T-helper 1 cell (primary cell): ENCODE measurements at places on chromosomes 5 and 9.

DNA sequence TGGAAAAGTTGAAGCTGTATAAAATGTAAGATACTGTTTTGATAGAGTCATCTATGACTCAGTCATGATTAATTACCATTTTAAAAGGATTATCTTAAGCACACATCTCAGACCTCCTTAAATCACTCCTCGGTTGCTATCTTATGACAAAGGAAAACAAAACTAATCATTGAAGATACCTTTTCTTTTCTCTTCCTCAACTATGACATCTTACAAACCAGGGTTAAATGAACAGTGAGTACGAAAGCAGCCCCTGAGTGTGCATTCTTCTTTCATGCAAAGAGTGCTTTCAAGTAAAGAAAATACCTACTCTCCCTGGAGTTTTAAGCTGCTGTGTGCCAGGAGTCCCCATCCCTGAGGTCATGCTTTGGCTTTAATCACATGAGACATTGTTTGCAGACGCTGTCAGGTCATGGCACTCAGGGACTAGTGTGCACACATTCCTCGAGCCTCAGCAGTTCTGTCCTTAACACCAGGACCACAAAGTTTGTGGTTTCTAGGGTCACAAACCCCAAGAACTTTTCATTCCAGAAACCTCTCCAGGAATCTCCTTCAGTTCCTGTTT lies 86.7 kb upstream of the ICE1 start:
- no peak for DNase-seq

- no peak for DNase-seq
These were observed 178.2 kb downstream of the ROR2 start for GRCh38 chr9:91771864-91772263.

DNA sequence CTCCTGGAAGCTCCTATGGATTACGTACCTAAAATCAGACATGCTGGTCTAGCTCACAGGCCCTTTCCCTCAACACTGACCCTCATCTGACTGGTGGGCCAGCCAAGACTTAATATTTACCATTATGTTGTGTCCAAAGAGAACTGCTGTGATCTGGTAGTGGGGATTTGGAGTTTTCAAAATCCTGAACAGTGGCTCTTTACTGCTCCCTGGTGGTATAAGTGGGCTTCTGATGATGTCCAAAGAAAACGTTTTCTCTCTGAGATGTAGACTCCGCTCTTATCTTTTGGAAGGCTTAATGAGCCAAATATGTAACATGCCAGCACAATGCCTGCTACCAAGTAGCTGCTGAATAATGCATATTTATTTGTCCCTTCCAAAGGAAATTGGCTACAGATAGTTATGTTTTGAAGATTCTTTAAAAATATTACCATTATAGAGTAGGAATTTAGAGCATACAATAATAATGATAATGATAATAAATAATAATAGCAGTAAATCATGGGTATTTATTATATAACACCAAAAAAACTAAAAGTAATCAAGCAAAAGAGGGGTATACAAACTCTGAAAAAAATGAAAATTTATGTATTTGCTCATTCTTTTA lies 406.6 kb upstream of the TNC start:
- DNase-seq: peak; percentile 8

- no peak for DNase-seq
These were observed 14.8 kb downstream of the PDGFRB start for GRCh38 chr5:150140830-150141229.

DNA sequence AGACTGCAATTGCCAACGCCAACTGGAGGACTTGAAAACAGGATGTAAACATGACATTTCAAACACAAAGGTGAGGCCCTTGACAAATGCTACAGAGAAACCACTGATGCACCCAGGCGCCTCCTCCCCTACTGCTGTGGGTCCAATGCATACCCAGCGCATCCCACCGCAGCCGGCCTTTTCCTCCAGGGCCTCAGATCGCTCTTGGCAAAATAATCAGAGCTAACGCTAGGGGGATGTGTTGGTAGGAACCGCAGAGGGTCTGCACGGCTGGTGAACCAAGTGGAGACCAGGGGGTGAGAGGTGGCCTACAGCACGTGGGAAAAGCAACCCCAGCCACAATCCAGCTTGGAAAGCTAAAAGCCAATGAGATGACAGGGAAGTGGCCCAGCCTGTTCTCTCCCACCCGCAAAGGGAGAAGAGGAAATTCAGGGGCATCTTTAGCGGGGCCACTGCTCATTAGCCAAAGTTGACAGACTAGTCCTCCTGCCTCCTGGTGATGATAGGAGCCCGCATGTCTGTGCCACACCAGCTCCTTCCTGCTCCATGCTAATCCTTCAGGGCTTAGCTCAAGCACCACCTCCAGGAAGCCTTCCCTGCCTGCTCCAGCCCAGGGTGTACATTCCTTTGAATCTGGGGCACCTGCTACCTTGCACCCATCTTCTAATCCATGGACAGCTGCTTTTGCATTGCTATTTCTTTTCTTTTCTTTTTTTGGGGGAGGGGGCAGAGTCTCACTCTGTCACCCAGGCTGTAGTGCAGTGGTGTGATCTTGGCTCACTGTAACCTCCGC lies 5.9 kb downstream of the FAM163B start:
- DNase-seq: no peak

GRCh38 chr9:100125910-100126309 lies 26.9 kb downstream of the INVS start:
- DNase-seq: no peak

- no peak for DNase-seq
These were observed 18.4 kb downstream of the F2RL2 start for GRCh38 chr5:76604838-76605237.

DNA sequence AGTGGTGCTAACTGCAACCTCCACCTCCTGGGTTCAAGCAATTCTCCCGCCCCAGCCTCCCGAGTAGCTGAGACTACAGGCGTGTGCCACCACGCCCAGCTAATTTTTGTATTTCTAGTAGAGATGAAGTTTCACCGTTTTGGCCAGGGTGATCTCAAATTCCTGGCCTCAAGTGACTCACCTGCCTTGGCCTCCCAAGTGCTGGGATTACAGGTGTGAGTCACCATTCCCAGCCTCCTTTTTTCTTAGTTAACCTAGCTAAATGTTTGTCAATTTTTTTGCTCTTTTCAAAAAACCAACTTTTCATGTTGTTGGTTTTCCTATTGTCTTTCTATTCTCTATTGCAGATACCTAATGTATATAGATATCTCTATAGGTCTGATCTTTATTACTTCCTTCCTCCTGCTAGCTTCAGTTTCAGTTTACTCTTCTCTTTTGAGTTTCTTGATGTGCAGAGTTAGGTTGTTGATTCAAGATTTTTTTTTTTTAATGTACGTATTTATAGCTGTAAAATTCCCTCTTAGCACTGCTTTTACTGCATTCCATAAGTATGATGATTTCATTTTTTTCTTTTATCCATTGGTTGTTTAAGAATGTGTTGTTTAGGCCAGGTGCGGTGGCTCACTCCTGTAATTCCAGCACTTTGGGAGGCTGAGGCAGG lies 32.9 kb downstream of the FGD3 start:
- DNase-seq: no peak

DNA sequence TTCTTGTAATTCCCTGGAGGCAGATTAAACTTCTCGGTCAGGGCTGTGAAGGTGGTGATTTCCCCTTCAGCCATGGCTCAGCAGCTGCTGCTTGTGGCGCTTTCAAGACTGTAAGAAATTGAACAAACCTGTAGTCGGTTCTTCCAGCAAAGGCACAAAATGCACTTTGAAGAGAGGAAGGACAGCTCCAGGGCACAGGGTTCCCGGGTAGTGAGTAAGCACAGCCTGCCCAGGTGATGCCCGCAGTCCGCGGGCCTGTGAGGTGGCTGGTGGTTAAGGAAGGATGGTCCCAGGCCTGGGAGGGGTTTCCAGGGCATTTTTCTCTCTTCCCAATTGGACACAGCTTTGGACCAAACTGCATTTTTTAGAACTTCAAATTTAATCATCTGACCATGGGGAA lies 71.8 kb downstream of the FGF1 start:
- DNase-seq: no peak

- no peak for DNase-seq
These were observed 486.2 kb downstream of the GADD45G start for GRCh38 chr9:90090997-90091396.

GRCh38 chr5:143258559-143259253 lies 144.8 kb downstream of the NR3C1 start:
- DNase-seq: no peak

- DNase-seq: no peak
These were observed 62.3 kb downstream of the ST8SIA4 start for GRCh38 chr5:100840789-100841188.

DNA sequence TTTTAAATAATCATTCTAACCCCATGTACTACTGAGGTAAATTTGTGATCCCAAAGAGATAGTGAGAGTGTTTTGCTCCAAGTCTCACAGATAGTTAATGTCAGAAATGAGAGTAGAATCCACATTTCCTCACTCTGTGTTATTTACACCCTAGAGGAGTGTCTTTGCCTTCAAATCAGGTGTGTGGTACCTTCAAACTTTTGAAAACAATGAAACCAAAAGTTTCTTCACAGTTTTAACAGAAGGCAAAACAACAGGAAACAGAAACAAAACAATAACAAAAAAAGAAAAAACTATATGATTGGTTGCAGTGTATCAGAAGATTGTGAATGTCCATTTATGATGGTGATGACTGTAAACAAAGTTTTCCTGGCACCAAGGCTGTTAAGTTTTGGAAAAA lies 85.9 kb downstream of the ERBIN start:
- no peak for DNase-seq

GRCh38 chr9:38018958-38019602 lies 49.9 kb downstream of the SHB start:
- no peak for DNase-seq

DNA sequence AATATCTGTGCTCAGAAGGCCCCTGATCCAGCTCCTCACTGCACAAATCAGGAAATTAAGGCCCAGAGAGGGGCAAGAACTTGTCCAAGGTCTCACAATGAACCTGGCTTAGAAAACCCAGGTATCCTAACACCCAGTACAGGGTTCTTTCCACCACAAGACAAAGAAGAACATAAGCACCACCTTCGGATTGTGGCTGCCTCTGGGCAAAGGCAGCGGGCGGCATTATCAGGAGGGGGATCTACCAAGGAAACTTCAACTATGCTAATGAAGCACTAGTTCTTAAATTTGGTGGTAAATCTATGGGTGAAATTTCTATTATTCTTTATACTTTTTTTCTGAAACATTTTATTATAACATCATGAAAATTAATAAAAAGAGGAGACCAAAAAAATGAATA lies 17.9 kb downstream of the ANXA6 start:
- no peak for DNase-seq

- no peak for DNase-seq
These were observed 74.8 kb downstream of the PSMB7 start for GRCh38 chr9:124340219-124341069.

GRCh38 chr9:22170556-22170955 lies 161.5 kb upstream of the CDKN2B start:
- no peak for DNase-seq

DNA sequence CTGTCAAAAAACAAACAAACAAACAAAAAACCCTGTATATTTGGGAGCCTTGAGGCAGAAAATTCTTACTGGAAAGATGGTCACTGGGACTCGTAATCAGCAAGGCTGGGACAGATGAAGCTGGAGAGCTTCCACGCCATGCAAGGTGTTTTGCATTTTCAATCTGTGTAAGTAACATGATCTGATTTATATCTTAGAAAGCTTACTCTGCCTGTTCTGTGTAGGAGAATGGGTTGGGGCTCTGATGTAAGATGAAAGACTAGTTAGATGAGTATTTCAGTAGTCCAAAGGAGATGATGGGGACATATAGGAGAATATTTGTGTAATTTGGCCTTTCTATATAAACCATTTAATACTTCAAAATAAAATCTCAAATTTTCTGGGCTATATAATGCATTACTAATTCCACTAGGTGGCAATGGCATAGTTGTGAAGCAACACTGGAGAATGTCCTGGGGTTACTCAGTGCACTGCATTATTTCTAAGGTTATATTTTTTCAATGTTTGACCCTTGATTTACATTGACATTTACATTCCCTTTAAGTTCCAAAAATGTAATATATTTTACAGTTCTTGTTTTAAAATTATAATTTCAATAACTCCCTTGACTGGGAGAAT lies 21.9 kb upstream of the FSD1L start:
- DNase-seq: no peak

DNA sequence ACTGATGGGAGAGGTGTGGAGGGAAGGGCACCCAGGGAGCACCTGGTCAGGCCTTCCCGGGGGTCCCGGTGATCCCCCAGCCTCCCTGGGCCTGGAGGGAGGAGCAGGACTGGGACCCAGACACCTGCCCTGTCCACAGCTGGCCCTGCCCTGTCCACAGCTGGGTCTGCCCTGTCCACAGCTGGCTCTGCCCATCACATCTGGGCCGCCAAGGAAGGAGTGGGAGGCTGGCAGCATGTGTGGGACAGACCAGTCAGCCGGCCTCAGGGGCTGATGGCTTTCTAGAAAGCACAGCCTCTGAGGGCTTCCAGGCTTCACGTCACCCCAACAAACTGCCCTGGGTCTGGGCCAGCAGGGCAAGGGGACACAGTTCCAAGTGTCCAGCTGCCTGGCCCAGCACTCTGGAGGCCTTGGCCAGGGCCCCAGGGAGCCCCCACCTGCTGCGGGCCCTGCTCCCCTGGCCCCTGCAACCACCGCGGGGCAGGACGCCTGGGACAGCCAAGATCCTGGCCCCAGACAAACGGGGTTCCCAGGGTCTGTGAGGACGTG lies 12.2 kb downstream of the DNLZ start:
- no peak for DNase-seq

DNA sequence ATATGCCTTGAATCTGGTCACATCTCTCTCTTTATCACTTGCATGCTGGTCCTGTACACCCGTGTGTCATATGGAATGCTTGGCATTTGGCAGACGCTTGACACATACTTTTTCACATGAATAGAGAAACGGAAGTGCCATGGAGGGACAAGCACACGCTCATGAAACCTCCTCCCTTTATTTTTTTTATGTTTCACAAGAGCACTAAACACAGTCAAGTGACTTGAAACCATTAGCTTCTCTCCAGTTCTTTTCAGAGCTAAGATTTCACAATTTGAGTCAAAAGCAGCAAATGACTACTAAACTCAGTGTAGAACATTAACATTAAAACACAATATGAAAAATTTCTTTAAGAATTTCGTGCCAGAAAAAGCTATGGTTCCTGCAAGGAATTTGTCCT lies 151.1 kb downstream of the DOCK2 start:
- no peak for DNase-seq

- no peak for DNase-seq
These were observed at the start of gene DPYSL3 for GRCh38 chr5:147509710-147510651. Gene DPYSL3, minus strand, starts transcription at chr5:147510068. Its CDS starts 210 bp downstream, at chr5:147509858.

DNA sequence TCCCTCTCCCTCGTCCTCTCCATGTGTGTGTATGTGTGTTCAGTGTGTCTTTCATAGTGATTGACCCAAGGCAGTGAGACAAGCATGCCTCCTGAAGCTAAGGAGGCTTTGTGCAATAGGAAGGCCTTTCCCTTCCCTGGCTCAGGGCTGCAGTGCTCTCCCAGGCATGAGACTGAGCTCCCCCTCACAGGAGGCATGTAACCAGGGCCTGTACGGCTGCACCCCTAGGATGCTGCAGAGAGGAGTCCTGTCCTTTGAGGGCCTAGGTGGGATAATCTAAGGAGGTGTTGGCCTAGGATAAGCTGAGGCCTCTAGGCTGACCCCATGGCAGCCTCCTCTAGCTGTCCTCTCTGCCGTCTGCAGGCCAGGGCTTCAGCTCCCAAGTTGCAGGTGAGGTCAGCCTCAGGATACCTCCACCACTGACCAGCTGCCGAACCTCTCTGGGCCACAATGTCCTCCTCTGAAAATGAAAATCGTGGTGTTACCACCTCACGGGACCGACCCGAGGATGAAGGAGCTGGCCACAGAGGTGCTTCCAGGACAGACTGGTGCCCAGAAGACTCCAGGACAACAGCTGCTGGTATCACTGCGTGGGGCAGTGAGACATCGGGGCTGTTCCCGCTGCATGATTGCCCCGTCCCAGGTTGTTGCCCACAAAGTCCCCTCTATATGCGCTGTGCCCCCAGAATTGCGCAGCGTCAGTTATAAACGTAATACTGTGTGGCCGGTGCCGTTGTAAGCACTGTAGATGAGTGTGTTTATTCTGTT lies 129.6 kb downstream of the BARX1 start:
- DNase-seq: no peak
